ENCODE measurements at places on chromosomes 5 and 9.

- peak; percentile 54 for DNase-seq
- no peaks in the 10 kb centered on the region for H3K27me3 ChIP-seq
- H3K4me1 ChIP-seq: no peaks in the 10 kb centered on the region
- H3K36me3 ChIP-seq: no peaks in the 10 kb centered on the region
- no peak overlapping the region for H3K27ac ChIP-seq
- H3K4me3 ChIP-seq: no peak overlapping the region
Measured at GRCh38 chr9:97398999-97399758, 12.7 kb upstream of the TDRD7 start.

DNA sequence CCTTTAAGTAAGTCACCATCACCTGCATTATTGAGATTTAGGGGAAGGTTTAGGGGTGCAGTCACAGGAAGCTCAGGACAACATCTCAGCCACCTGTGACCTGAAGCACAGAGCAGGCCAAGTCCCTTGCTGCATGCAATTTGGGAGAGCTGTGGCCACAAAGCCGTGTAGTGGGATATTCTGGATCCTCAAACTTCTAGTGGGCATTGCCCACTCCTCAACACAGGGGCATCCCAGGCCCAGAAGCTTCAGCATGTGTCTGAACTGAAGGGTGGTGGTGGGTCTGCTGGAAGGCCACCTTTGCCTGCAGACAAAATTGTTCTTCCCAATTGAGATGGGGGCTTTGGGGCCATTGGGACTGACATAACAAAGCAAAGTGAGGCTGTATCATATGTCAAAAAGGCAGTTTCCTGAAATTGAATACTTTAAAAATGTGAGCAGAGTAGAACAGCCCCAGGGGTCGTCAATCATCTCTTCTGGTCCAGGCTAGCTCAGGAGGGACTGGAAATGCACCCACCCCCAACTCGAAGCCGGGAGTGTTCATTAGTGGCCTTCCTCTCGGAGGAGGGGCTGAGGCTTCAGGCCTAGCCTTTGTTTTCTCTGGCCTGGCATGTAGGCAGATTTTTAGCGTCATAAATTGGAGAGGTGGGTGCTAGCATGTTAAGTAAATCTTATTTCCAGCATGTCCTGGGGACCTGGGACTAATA, 2.8 kb upstream of the GADD45G start:
- no peak overlapping the region for H3K4me3 ChIP-seq
- no peaks in the 10 kb centered on the region for H3K4me1 ChIP-seq
- no peaks in the 10 kb centered on the region for H3K27me3 ChIP-seq
- DNase-seq: no peak

DNA sequence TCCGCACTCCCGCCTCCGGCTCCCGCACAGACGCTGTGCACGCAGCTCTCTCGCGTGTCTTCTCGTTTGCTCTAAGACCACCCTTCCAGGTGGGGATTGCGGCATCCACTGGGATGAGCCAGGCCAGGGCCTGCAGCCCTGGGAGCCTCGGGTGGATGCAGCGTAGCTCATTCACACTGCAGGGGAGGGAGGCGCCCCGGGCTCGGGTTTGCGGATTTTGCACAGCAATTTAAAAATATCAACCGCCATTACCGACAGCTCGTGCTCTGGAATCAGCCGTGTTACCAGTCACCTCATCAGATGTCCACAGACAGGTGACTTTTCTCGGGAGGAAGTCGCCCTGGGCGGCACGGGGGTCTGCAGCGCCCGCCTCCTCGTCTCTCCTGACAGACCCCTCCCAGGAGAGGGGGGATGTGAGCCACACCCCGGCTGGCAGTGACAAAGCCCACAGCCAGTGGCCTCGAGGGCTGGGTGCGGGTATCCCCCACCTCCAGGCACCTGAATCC, 20.8 kb upstream of the SLC6A3 start:
- no peak overlapping the region for H3K4me3 ChIP-seq
- H3K27ac ChIP-seq: no peak overlapping the region
- H3K36me3 ChIP-seq: peaks cover 9% of the 10 kb centered on the region
- no peaks in the 10 kb centered on the region for H3K4me1 ChIP-seq

DNA sequence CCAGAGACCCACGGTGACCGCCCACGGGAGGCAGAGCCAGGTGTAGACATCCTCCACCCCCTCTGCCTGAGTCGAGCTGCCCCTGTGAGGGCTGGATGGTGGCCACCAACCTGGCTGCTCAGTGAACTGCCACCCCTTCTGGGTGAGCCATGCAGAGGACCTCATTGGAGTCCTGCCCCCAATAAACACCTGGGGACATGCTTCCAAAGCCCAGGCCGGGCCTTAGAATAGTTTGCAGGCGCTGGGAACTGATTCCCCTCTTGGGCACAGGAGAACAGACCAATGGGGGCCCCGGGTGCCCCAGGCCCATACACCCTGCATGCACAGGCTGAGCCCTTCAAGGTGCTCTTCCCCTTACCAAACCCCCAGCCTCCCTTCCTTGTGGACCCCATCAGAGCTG, 38.1 kb upstream of the GFPT2 start:
- no peak overlapping the region for H3K4me3 ChIP-seq
- H3K27me3 ChIP-seq: no peaks in the 10 kb centered on the region
- H3K4me1 ChIP-seq: no peaks in the 10 kb centered on the region

GRCh38 chr9:105993116-105993854, 298.9 kb downstream of the TMEM38B start:
- H3K27me3 ChIP-seq: no peaks in the 10 kb centered on the region
- DNase-seq: no peak
- H3K36me3 ChIP-seq: no peaks in the 10 kb centered on the region
- H3K27ac ChIP-seq: no peak overlapping the region

DNA sequence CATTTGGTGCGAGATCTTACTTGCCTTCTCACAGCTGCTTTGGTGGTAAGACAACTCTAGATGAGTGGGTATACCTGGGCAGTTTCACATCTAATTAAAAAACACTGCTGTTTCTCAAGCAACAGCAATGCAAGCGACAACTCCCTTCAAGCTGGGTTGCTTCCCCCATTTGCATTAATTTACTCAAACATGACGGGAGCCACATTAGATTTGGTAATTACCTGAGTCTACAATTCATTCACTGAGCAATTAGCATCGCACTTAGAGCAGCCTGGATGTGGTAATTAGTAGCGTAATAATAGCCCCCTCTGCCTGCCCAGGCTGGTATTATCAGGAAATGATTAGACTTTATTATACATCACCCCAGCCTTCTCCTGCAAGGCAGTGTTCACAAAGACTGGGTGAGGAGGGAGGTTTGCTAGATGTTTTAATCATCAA, 73.4 kb downstream of the FBXO38 start:
- no peak overlapping the region for H3K27ac ChIP-seq
- no peaks in the 10 kb centered on the region for H3K36me3 ChIP-seq
- DNase-seq: no peak
- H3K4me3 ChIP-seq: no peak overlapping the region
- H3K27me3 ChIP-seq: no peaks in the 10 kb centered on the region

DNA sequence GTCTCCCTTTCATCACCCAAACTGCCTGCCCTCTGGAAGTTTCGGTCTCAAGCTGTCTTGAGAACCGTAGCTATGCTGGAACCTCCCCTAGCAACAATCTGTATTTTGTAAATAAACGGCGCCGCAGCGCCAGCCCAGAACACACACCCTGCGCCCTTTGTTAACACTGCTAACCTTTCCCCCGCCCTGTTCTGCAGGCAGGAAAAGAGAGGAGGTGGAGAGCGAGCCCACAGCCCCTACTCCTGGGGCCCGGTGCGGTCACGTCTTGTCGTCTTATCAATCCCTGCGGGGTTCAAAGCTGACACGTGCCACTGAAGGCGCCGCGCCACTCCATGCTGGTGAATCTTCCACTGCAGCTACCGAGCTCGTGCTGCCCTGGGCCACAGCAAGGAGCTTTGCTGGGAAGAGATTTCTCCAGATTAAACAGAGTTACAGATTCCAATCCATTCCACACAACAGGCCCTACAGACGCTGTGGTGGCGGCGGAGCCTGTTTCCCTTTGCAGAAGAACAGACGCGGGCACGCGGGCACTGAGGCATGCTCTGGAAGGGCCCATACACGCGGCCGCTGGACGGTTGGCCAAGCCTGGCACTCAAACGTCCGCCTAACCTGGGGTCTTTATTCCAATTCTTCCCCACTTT, 25.3 kb downstream of the ZDHHC11B start:
- no peaks in the 10 kb centered on the region for H3K27me3 ChIP-seq
- no peaks in the 10 kb centered on the region for H3K36me3 ChIP-seq
- peak; percentile 92 for DNase-seq
- H3K4me1 ChIP-seq: peaks cover 15% of the 10 kb centered on the region
- H3K27ac ChIP-seq: peak overlapping the region; percentile 79

DNA sequence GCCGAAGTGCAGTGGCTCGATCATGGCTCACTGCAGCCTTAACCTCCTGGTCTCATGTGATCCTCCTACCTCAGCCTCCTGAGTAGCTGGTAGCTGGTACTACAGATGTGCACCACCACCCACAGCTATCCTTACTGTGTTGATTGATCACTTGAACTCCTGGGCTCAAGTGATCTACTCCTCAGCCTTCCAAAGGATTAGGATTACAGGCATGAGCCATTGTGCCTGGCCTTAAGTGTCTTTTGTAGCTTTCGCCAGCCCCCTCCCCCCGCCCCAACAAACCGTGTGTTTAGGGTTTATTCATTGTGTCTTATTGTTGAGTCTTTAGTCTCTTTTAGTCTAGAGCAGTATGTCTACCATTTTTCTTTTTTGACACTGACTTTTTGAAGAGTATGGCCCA, 33.1 kb downstream of the SPIN1 start:
- no peak for DNase-seq
- peaks cover 3% of the 10 kb centered on the region for H3K4me1 ChIP-seq

GRCh38 chr5:50564079-50564478, 102.4 kb upstream of the PARP8 start:
- no peaks in the 10 kb centered on the region for H3K4me1 ChIP-seq
- no peaks in the 10 kb centered on the region for H3K27me3 ChIP-seq

- H3K4me1 ChIP-seq: no peaks in the 10 kb centered on the region
- DNase-seq: no peak
- no peaks in the 10 kb centered on the region for H3K27me3 ChIP-seq
- H3K27ac ChIP-seq: no peak overlapping the region
Measured at GRCh38 chr9:133585481-133586351, 23.5 kb downstream of the FAM163B start.

DNA sequence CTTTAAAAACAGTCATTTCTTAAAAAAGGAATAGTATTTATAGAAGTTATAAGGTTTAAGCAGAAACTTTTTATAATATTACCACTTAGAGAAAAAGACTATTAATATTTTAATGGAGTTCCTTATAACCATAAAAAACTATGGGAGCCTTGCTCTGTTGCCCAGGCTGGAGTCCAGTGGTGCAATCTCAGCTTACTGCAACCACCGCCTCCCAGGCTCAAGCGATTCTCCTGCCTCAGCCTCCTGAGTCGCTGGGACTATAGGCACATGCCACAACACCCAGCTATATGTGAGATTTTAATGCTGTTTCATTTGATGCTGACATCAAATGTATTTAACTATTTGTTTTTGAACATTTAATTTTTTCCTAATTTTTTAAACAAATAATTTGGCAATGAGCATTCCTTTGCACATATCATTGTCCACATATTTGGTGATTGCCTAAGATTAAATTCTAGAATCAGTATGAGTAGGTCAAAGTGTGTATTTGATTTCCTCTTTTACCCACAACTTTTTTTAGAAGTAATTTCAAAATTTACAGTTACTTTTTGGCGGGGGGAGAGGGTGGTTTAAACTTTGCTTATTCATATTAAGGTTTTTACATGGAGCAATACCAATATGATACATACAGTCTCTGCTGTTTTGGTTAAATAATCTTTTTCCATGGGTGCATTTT, 235.5 kb downstream of the ARHGEF28 start:
- H3K4me1 ChIP-seq: no peaks in the 10 kb centered on the region
- no peak for DNase-seq
- H3K27ac ChIP-seq: no peak overlapping the region
- H3K27me3 ChIP-seq: no peaks in the 10 kb centered on the region
- H3K36me3 ChIP-seq: no peaks in the 10 kb centered on the region

GRCh38 chr5:179130101-179130681, 70.0 kb downstream of the ZNF354C start:
- H3K4me3 ChIP-seq: no peak overlapping the region
- no peaks in the 10 kb centered on the region for H3K27me3 ChIP-seq
- DNase-seq: no peak
- peaks cover 19% of the 10 kb centered on the region for H3K36me3 ChIP-seq
- H3K4me1 ChIP-seq: no peaks in the 10 kb centered on the region

DNA sequence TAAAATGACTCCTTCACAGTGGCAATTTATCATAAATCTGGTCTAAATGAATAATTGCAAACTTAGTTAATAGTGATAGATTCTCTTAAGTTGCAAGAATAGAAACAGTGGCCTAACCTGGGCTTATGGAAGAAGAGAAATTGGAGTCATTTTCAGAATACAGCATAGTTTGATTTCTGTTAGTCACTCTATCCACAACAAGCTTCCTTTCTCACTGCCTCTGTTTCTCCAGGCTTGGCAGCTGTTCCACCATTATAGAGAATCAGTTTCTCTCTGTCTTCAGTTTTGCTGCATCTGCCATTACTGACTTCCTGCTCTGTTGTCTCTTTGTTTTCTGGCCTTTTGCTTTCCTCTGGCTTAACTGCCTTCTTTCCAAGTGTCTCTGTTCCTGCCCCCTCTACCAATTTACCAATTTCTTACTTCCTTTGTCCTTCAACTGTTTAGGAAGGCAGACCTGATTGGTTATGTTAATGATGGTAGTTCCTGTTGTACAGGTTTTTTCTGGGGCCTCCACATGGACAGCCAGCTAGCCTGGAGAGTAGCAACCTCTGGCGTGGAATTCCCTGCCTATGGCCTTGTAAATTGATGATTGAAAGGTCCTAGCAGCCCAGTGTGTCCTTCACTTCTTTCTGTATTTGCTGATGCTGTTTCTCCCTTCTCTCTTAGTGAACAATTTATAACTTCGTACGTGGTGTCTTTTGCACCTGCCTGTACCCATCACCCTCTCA, 75.9 kb upstream of the RASGRF2 start:
- no peak for DNase-seq
- no peak overlapping the region for H3K27ac ChIP-seq
- H3K27me3 ChIP-seq: no peaks in the 10 kb centered on the region
- H3K4me1 ChIP-seq: peaks cover 3% of the 10 kb centered on the region
- H3K4me3 ChIP-seq: no peak overlapping the region

DNA sequence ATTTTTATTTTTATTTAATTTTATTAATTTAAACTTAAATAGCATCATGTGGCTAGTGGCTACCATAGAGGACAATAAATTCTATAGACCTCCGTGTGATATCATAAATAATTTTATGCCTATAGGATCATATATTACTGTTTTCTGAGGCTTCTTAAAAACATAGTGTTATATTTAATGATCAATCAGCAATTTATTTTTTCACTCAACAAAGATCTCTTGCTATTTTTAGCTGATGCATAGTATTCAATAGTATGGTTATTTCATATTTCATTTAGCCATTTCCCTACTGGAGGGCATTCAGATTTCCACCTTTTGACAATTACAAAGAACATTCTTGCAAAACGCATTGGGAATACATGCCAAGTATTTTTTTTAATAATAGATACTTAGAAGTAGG, 114.1 kb downstream of the PDE4D start:
- no peaks in the 10 kb centered on the region for H3K4me1 ChIP-seq
- no peaks in the 10 kb centered on the region for H3K27me3 ChIP-seq
- DNase-seq: no peak
- no peak overlapping the region for H3K4me3 ChIP-seq
- H3K36me3 ChIP-seq: no peaks in the 10 kb centered on the region
- no peak overlapping the region for H3K27ac ChIP-seq

All from lung (tissue), 17 donors.